Esophagus muscularis mucosa (tissue), 4 donors: ENCODE measurements at places on chromosomes 3 and 15. TPM values are rescaled to one million over a fixed set of nuclear protein-coding genes. Genes with fewer than 3 reads are reported as not detected.

Gene ZNF385D
- total RNA-seq, result 8.3 TPM

Gene LRRC3B
- 0.52 TPM for total RNA-seq

Gene TAGLN3
- total RNA-seq, result 1.7 TPM

Gene ADCY5
- total RNA-seq, result 228 TPM

Gene SCAANT1
- not detected for total RNA-seq

Gene DGKG
- 114 TPM for total RNA-seq

Gene AHSG
- total RNA-seq, result not detected
